Right forelimb (tissue), 1 donor: ENCODE measurements at places on chromosomes 4 and X.

- no peak for DNase-seq
These were observed 77.5 kb downstream of the IQCM start for GRCh38 chr4:149738156-149738555.

GRCh38 chr4:21710179-21710835, 238.3 kb downstream of the KCNIP4 start:
- DNase-seq: no peak

DNA sequence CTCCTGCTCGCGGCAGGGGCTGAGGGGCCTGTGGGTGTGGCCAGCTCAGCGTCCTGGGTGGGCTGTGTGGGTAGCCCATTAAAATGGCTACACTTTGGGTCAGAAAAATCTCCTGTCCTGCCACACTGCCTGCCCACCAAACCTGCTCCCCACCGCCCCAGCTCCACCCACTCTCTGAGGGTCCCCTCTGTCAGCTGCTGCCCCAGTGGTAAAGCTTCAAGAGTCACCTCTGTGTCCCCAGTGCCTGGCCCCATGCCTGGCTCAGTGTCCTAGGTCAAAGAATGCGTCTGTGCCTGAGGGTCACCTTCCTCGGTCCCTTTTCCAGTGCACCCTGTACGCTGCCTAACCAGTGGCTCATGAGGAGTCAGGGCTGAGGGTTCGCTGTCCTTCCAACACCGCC, 24.9 kb upstream of the TADA2B start:
- no peak for DNase-seq

- no peak for DNase-seq
These were observed 70.4 kb downstream of the DHRSX start for GRCh38 chrX:2430265-2430825.

- DNase-seq: no peak
These were observed 90.5 kb upstream of the ZNF827 start for GRCh38 chr4:146029147-146029546.

DNA sequence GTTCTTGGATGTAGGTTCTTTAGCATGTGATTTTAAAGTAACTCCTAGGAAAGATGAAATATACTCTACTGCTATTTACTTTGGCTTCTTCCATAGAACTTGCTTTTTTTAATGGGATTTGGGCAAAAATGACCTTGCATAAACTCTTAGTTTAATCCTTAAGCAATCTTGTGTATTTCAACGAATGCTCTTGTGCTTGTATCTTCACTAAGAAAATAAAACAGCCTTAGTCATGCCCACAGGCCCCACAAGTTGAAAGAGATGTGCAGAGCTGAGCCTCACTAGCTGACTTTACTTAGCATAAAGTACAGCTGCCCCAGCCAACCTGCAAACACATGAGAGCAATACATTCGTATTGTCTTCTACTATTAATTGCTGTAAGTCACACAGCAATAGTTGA, 1609.2 kb downstream of the STIM2 start:
- DNase-seq: no peak

DNA sequence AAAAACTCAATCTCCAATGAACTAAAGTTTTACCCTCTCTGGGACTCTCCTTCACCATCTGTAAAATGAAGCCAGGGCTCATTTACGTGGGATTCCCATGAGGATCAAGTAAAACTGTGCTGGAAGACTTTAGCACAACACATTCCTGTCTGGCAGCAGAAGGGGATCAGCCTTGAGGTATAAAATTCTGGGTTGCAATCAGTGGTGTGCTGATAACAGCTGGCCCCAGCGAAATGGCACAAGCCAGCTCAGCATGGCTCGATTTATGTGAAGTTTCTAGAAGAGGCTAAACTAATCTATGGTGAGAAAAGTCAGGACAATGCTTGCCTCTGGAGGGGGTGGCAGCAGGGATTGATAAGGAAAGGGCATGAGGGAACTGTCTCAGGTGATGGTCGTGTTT, 28.4 kb downstream of the ZNF630 start:
- no peak for DNase-seq

GRCh38 chr4:39004758-39005157, 27.5 kb downstream of the TMEM156 start:
- no peak for DNase-seq

- DNase-seq: no peak
These were observed 50.0 kb downstream of the TET2 start for GRCh38 chr4:105196523-105197145.

GRCh38 chrX:45142185-45142584, 58.5 kb downstream of the DIPK2B start:
- no peak for DNase-seq

DNA sequence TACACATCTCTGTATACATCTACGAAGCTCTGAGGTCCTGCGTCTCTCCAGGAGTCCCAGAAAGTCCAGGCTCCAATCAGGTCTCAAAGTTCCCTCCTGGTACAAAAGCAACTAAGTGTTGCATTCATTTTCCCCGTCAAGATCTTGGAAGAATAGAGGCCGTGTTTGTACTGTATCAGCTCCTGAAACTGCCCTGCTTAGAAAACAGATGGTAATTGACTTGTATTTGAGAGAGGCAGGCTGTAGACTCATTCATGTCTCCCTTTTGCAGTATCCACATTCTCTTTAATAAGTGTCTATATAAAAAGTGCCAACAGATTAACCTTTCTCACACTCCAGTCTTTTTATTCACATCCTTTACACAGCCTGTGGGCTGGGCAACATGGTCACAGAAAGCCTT, 91.7 kb downstream of the HPGD start:
- no peak for DNase-seq

DNA sequence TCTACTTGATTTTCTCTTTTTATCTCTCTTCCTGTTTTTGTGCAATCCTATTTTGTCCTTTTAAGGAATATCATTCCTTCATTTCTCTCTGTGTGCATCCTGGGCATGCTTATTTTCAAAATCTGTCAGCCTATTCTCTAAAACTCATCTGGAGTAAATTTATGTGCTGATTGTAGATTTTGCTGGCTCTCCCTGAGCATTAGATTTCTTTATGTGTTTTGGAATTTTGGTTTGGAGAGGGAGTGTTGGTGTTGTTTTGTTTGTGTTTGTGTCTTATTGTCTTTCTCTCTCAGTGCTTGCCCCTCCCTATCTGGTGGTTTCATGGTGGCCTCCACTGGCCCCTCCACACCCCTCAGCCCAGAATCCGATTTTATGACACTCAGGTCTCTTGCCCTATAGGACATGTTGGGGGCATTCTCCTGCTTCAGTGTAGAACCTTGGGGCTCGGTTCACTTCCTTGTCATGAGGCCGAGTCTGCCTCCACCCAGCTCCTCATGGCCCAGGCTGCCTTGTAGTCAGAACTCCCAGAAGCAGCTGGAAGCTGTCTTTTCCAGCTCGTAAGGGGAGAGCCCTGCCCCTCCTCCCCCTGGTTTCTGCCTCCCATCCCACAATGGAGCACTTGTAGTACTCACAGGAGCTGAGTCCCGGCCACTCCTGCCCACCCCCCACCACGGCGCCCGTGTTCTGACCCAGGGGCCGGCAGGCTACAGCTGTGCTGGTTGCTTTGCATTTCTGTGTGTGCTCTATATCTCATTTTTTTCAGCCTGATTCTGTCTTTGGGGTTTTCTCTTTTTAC, 24.5 kb upstream of the PJA1 start:
- peak; percentile 52 for DNase-seq

GRCh38 chrX:133916984-133917722, 68.2 kb downstream of the GPC3 start:
- no peak for DNase-seq

DNA sequence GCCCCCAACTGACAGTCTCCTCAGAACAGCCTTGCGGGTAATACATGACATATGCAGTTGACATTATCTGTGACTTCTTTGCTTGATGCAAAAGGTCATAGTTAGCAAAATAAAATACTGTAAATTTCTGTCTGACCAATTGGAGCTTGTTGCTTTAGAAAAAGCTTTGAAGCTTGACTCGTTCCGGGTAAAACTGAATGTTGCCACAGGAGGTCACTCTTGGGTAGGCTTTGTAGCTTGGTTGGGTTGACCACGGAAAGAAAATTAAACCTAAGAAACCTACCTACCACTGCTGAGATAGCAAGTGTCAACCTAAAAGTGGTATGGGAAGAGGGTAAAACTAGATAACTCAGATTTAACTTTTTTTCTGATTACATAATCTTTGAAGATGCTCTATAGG, 23.2 kb downstream of the PRPS2 start:
- peak; percentile 45 for DNase-seq

DNA sequence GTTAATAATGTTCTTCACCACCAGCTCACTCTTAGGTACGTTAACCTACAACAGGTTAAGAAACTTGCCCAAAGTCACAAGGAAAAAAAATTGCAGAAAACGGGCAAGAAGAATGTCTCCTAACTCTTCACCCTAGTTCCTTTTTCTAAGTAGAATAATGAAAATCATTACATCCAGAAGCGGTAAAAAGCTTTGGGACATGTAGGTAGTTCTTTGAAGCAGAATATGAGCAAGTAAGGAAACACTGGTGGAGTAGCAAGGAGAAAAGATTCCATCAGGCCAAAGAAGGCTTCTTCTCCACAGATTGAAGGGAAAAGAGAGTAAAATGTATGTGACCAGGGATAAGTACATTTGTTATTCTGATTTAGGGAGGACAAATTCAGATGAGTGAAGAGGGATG, 4.1 kb downstream of the CAMK2D start:
- no peak for DNase-seq

GRCh38 chr4:127545271-127545670, 87.5 kb upstream of the INTU start:
- no peak for DNase-seq

GRCh38 chr4:162865102-162865501, 301.6 kb downstream of the NAF1 start:
- DNase-seq: no peak

DNA sequence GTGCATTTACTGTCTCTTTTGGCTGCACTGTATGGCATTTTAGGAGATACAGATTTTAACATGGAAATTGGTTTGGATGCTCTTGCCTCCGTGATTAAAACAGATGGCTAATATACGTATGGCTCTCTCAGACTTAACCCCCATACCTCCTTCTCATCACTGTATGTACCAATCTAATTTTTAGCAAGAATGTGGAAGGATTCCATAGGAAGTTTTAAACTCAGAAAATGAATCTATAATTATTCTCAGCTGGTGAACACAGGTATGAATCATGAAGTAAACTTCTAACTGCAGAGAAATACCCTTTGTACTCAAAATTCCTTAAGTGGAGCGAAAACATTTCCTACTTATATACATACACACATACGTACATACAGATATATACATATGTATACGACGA, 210.5 kb upstream of the NEIL3 start:
- no peak for DNase-seq

- no peak for DNase-seq
These were observed 22.8 kb upstream of the HSPA4L start for GRCh38 chr4:127759228-127759820.

- no peak for DNase-seq
These were observed 230.3 kb upstream of the PCDH18 start for GRCh38 chr4:137762591-137762990.

GRCh38 chr4:130820448-130820847, 1724.5 kb downstream of the C4orf33 start:
- DNase-seq: no peak

DNA sequence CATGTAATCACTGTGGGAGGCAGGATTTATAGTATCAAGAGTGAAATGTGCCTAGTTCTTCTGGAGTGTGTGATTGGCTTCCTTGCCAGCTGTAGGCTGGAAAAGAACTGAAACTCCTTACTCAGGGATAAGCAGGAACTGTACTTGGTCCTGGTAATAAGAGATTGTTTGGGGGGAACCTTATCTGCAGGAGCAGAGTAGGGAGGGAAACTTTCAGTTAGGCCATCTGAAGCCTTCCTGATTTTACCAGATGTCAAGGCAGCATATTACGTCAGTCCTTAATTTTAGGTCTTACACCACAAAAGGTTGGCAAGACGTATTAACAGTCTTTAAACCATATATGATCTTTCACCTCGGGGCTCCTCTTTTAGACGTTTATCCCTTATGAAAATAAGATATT, 231.5 kb upstream of the FMR1 start:
- DNase-seq: no peak

GRCh38 chrX:23514082-23514481, 153.2 kb upstream of the PRDX4 start:
- DNase-seq: no peak

DNA sequence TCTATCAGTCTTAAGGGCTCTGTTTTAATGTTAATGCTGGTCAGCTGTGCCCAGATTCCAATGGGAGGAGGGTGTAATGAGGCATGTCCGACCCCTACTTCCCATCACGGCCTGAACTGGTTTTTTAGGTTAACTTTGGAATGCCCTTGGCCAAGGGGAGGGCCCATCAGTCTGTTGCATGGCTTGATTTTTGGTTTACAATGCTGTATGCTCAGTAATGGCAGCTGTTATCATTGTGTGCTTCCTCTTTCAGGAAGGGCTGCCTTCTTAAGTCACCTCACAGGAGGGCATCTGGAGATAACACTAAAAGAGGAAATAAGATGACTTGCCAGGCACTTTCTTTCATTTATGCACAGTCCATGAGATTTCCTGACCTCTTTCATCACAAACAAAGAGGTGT, 36.3 kb downstream of the ATXN3L start:
- DNase-seq: no peak

- no peak for DNase-seq
These were observed 61.1 kb upstream of the C1QTNF7 start for GRCh38 chr4:15366721-15367120.

DNA sequence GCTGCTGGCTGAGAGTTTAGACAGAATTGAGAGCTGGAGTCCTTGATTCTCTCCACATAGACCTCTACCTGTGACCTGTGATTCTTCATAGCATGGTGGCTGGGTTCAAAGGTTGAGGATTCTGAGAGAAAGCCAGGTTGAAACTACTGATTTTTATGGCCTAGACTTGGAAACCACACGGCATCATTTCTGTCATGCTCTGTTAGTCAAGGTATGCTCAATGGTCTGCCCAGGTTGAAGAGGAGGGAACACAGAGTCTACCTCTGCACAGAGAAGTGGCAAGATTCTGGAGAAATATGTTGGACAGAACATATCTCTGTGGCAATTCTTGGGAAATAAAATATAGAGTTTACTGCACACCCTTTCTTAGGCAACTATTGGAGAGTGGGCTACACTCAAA, 57.2 kb upstream of the CXorf66 start:
- no peak for DNase-seq

- no peak for DNase-seq
These were observed 15.8 kb upstream of the RAB33B start for GRCh38 chr4:139438141-139438540.

DNA sequence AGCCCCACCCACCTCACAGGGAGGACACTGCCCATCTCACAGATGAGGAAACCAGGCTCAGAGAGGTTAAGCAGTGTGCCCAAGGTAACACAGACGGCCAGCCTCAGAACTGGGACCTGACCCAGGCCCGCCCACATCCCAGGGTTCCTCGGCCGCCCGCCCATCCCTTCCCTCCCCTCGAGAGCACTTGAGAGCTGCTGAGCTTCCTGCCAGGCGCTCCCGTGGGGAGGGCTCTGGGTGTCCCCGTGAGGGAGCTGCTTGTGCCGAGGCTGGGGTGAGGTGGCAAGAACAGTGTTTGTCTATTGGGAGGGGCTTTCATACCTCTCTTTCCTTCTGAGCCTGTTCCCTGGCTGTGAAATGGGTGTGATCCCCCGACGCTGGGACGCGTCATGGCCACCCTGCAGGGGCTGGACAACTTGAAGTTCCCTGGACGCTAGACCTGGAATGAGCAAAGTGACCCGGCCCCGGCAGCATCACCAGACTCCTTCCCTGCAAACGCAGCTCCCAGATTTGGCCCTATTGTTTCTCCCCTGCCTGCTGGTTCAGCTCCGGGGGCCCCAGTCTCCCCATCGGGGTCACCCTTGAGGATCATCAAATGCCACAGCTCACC, 204.9 kb downstream of the AFAP1 start:
- DNase-seq: no peak

GRCh38 chr4:81375745-81376144, 96.0 kb downstream of the RASGEF1B start:
- no peak for DNase-seq
